ENCODE measurements at places on chromosomes 12 and 14.
A peak's percentile ranks its signal among the peaks of the same experiment; 100 is the strongest.

GRCh38 chr14:53519137-53519536 lies 366.0 kb upstream of the DDHD1 start:
- no peak for DNase-seq

DNA sequence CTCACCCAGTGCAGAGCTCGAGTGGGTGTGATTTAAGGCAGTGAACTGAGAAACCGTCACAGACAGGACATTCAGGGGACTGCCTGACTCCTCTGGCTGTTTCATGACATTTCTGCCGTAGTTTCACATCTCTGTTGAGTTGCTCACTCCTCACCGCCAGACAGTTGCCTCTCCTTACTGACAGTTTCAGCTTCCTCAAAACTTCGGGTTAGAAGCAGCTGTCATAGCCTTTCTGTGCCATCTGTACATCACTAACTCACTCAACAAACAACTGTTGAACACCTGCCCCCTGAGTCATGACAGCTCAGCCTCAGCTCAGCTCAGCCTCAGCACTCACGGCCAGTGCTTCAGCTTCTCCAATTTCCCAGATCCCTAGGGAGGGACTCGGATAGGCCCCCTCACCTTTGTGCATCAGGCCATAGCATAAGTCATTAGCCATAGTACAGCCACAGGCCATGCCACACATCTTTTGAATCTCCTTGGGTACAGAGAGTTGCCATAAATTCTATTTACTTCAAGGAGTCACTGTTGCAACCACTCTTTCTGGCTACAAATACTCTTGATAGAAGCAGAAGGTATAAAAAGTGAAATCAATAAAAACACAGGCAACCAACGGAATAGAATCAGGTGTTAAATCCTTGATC lies 6.2 kb upstream of the SLC15A4 start:
- DNase-seq = peak; percentile 35

GRCh38 chr14:20489093-20489994 lies 16.0 kb upstream of the RNASE10 start:
- DNase-seq = no peak

DNA sequence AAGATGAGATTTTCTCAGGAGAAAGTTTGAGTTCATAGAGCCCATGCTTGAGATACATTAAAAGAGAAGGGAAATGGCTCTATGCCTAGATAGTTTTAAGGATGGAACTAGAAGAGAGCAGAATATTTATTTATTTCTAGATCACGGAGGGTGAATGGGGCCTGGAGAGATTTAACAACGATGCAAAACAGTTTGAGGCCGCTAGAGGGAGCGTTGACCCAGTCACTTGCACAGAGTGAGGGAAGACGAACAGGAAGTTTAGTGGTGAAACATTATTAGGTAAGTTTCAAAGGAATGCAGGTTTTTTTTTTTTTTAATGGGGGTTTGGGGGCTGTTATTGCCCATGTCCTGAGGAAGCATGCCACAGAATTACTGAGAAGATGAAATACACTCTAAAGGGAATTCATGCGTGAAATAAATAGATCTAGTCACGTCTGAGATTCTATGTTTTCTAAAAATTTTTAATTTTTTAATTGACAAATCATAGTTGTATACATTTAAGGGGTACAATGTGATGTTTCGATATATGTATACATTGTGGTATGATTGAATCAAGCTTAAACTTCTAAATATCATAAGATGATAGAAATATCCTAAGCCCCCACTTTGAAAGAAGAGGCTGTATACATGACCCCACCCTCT lies 14.8 kb upstream of the PPP1R1A start:
- peak; percentile 73 for DNase-seq

- no peak for DNase-seq
Observed at GRCh38 chr12:7100239-7100638, 8.0 kb upstream of the C1R start.

DNA sequence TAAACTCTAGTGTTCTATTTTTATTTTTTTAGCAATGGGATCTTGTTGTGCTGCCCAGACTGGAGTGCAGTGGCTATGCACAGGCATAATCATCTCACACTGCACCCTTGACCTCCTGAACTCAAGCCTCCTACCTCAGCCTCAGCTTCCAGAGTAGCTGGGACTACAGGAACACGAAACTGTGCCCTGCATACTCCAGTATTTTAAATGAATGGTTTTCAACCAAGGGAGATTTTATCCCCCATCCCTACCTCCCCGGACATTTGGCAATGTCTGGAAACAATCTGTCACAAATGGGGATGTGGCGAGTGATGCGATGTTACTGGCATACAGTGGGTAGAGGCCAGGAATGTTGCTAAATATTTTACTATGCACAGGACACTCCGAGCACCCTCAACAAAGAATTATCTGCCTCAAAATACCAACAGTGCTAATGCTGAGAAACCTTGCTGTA lies 2.1 kb downstream of the CBX5 start:
- no peak for DNase-seq

DNA sequence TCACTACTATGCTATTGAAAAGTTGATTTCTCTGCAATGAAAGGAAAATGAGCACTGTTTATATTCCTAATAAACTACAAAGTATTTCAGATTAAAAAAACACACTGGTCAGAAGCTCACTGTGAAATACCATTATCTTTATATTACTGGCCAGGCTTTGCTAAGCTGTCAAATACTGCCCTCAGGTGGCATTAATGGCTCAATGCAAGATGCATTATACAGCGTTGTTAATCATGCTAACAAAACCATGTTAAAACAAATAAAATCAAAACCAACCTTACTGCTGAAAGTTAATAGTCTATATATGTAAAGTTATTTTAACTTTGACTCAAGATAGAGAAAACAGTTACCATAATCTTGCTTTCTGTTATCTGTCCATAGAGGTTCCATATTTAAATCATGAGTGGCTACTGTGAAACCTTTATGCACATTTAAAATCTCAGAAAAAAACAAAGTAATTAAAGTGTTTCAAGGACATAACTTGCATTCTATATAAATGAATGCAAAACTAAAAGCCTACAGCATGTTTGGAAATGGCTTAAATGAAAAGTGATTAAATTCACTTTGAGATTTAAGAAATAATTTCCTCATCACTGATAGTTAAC lies 121.7 kb downstream of the RALGAPA1 start:
- no peak for DNase-seq

DNA sequence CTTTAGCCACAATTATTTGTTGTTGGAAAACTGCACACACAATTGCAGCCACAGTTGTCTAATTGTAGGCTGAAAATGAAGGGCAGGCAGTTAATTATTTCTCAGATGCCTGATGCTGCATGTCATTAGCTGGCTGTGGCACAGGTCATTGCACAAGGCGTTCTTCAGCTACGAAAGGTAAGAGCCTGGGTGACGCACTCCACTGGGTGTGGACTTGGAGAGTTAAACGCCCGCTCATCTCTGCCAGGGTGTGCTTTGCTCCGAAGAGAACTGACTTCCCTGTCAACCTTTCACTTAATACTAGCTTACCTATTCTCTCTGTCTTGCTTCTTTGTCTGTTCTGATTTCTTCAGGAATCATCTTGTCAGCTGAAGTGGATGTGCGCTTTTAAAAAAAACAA lies 91.4 kb upstream of the CPM start:
- peak; percentile 53 for DNase-seq

DNA sequence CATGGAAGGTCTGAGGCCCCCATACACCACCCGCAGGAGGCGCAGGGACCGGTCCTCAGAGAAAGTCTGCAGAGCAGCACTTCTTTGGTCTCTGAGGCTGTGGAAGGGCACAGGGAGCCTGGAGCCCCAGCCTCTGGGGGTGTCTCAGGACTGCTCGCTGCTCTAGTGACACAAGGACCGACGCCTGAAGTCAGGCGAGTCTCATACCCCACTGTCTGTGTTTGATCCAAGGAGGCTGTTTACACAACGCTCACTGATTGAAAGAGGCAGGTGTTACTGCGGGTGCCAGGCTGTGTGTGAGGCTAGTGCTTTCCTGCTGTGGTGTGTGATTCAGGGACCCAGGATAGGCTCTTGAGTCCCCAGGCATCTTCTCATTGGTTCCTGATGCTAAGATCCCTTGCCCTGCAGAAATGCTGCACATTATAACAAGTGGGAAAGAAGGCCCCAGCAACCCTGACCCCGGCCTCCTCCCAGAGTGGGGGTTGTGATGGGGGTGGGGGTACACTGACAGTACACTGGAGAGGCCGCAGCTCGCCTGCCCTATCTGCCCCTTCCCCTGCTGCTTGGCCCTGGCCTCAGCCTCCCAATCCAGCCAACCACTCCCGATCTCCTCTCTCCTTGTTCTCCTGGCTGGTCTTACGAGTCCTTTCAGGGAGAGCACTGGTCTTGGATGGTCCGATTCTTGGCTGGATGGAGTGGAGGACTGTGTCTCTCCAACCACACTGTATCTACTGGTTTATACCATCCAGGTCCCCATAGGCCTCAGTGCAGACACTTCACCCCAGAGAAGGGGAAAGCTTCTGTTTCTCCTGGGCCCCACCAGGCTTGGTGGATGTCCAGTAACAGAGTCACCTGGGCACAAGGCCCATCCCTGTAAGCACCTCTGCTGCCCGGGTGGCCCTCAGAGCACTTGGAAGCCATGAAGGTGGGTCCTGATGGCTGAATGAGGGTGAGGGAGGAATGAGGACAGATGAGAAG lies 6.6 kb downstream of the CACNA2D4 start:
- peak; percentile 31 for DNase-seq

- DNase-seq = no peak
Observed at GRCh38 chr14:25615174-25615573, 565.2 kb upstream of the STXBP6 start.

- no peak for DNase-seq
Observed at GRCh38 chr14:81831128-81831820, 297.6 kb upstream of the SEL1L start.

DNA sequence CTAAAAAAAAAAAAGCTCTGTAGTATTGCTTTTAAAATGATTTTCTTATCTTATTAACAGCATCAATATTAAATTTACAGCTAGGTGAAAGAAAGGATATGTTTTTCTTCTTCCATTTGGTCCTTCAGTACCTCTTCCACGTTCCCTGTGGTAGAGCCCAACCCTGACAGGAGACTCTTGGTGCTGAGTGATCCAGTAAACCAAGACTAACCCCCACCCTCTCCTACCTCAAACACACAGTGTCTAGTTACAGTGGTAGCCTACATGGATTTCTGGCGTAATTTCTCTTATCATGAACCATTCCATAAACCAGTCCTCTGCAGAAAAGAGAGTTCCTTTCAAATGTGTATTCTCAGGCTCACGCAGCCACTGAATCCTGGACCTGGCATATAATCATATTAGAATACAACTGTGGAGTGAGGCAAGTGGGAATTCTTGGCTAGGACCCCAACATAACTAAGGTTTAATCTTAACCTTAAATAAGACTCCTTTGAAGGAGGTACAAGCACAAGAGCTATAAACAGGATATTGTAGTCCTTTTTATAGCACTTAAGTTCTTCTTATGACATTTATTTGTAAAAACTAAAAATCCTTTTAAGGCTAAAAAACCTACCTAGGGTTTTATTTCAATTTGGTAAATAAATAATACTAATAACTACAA lies 27.1 kb downstream of the TXNRD1 start:
- no peak for DNase-seq

GRCh38 chr14:63286071-63286470 lies 32.7 kb downstream of the GPHB5 start:
- DNase-seq = no peak

DNA sequence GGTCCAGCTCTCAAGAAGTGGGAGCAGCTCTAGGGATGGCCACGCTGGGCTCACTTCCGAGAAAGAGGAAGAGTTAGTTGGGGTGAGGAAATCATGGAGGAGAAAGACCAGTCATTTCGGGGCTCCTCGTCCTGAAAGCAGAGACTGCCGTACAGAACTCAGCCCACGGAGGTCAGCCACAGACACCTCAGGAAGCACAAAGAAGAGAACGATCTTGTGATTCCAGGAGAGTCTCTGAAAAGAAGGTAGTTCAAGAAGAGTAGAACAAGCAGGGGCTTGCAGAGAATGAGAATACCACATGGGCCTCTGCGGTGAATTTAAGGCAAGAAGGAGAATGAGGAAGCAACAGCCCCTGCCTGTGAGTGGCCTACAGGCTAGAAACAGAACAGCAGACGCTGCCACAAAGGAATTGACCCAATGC lies 311.9 kb downstream of the CACNA1C start:
- no peak for DNase-seq

DNA sequence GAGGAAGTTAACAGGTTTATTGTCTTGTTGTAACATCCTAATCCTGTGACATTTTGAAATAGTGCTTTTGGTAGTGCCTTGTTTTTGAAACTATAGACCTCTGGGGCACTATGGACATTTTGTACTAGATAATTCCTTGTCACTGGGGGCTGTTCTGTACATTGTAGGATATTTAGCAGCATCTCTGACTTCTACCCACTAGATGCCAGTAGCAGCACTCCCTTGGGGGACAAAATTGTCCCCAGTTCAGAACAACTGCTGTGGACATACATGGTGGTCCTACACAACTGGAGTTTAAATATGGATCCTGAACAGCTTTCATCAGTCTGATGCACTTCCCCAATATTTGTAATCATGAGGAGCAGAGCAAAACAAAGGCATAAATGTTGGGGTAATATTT lies 264.7 kb downstream of the RAD51B start:
- no peak for DNase-seq

DNA sequence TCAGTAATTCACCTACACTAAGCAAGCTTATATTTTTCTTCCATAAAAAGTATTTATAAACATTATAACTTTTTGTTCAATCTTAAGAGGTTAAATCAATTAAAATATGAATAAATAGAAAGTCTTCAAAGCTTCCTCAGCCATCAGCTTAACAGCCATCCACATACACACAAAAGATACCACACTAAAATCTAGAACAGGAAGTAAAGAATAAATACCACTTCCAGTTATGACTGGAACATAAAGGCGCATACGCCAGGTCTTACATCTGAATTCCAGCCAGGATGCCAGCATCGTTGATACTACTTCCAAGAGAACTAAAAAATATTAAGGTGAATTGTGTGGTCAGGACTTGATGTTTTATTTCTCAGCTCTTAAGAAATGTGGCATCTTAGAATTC lies 17.0 kb downstream of the SIX1 start:
- DNase-seq = no peak

DNA sequence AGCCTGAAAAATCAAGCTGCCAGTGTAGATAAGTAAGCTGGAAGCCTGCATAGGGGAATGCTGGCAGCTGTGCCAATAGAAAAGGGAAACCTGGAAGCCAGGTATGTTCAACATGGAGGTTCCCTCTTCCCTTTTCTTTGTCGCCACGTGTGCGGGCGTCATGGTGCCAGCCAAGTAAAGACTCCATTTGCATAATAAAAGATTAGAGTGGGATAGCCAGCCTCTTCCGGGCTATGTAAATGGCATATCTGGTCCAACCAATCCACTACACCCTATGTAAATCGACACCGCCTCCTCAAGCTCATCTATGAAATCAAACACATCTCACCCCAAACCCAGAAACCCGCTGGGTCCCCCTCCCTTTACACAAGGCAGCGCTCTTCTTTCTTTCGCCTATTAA lies 5.6 kb upstream of the ADGRD1 start:
- DNase-seq = no peak

DNA sequence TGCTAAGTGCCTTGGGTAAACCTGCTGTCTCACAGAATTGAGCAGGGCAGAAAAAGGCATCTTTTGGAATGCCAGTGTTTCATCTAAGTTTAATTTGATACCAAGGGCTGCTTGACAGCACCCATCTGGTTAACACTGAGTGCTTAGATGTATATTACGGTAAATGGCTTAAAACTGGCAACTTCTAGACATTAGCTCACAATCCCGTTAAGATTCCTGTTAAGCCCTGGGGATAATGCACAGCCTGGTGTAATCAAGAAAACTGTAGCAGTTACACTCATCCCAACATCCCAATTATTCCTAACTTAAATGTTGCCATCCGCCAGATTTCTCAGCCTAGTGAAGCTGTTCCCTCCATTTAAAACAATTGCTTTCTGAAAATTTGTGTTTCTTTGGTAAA lies 29.9 kb downstream of the PPFIBP1 start:
- DNase-seq = no peak

- no peak for DNase-seq
Observed at GRCh38 chr12:121634836-121635235, 8.5 kb downstream of the ORAI1 start.
